DMS153 (cell line): ENCODE measurements at places on chromosomes 16 and 17.
A peak's percentile ranks its signal among the peaks of the same experiment; 100 is the strongest.

GRCh38 chr16:1775006-1775845 lies 2.3 kb upstream of the MRPS34 start:
- no peak for DNase-seq

DNA sequence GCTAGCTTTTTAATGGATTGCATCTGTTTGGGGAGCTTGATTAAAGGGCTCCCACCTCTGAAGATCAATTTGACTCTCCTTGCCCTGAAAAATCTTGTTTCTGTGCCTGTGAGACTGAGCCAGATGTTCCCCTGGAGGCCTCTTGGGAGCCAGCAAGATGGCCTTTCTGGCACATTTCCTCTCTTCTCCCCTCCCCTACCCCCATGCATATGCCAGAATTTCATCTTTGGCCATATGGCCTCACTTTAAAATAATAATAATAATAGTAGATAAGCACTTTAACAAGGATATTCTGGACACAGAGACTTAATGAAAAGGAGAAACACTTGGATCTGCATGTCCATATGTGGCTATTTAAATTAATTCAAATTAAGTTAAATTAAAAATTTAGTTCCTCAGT lies 144.1 kb upstream of the CES5A start:
- no peak for DNase-seq

DNA sequence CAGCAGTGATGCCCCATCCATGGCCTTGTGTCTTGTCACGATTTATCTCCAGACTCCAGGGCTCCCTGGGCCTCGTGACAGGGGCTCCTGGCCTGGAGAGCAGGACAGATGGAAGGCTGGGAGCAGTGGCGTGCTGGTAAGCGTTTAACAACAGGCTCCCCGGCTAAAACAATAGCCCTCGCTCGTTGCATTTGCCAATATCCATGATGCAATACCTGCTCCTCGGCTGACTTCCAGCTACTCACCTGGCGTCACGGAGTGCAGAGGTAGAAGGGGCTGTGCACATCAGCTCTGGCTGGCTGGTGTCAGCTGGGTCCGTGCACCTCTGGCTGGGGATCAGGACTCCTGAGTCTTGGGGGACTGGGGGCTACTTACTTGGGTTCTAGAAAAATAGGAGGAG lies 1.5 kb upstream of the BICDL2 start:
- peak; percentile 76 for DNase-seq

DNA sequence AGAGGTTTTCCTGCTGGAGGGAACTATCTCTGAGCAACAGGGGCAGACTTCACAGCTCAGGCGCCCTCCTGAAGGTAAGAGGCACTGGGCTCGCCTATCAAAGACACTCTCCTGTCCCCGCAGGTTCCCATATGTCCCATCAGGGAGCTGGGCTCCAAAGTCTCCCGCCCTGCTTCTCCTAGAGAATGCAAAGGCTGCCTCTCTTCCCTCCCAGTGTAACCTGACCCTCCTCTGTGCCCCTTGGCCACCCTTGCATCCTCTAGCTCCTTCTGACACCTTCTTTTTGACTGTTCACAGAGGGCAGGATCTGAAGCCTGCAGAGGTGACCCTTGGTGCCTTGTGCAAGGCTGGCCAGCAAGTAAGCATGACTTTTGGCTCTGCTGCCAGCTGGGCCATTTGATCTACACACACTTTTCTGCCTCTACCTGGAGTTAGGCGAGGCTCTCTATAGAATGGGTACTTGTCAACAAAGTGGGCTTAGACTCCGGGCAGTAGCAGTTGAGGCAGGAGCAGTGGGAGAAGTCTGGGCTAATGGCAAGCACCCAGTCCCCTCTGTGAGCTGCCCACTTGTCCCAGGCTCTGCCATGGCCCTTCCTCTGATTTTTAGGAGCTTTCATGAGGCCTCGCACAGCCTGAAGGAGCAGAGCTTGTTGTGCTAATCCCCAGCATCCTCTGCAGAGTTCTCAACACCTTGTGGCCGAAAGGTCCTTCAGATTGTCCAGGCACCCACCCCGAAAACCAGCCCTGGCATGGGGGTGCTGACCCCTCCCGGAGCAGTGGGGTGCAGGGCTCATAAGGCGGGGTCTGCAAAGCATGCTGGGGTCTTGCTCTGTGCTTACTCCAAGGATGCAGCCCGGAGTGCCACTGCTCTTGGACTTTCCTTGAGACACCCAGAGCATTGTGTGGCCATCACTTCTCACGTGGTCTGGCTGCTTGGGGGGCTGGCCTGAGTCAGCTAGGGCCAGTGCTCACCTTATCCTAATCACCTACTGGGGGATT lies 122.9 kb downstream of the METRNL start:
- no peak for DNase-seq

- no peak for DNase-seq
Measured at GRCh38 chr17:57396511-57396921, 140.2 kb downstream of the MSI2 start.

- DNase-seq: no peak
Measured at GRCh38 chr16:31877876-31878642, 4.5 kb downstream of the ZNF267 start.

GRCh38 chr17:9443811-9444210 lies 131.8 kb downstream of the STX8 start:
- DNase-seq: no peak

DNA sequence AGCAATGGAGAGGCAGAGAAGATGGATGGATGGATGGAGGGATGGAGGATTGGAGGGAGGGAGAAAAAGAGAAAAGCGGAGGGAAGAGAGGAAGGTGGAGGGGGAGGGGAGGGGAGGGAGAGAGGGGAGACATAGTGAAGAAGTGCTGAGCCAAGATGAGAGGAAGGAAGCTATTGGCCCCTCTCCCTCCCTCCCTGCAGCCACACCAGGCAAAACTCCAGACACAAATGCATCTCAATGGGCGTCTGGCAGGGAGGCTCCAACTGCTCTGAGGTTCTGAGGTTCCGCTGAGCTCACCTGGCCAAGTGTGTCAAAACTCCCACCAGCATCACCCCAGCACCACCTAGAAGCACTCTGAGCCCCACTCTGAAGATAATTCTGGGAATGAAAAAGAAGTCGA lies 26.9 kb upstream of the PHB1 start:
- no peak for DNase-seq

GRCh38 chr16:624526-625070 lies 6.2 kb upstream of the WFIKKN1 start:
- DNase-seq: no peak

- no peak for DNase-seq
Measured at GRCh38 chr17:57442914-57443571, 186.7 kb downstream of the MSI2 start.

GRCh38 chr17:68198931-68199836 lies 48.7 kb upstream of the AMZ2 start:
- no peak for DNase-seq

DNA sequence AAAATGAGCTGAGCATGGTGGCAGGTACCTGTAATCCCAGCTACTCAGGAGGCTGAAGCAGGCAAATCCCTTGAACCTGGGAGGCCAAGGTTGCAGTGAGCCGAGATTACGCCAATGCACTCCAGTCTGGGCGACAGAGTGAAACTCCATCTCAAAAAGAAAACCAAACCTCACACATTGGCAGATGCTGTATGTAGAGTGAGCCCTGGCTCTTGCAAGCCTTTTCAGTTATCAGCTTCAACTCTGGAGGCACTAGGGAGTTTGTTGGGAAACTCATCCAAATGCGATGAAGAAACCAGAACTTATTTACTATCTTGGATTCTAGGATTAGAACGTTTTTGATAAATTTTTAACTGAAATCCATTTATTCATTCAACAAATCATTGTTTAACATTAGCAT lies 56.9 kb upstream of the RASL10B start:
- DNase-seq: no peak

GRCh38 chr17:8365143-8365542 lies 11.4 kb downstream of the KRABD2 start:
- DNase-seq: no peak

- DNase-seq: no peak
Measured at GRCh38 chr16:29854520-29855100, 8.4 kb downstream of the CDIPT start.

DNA sequence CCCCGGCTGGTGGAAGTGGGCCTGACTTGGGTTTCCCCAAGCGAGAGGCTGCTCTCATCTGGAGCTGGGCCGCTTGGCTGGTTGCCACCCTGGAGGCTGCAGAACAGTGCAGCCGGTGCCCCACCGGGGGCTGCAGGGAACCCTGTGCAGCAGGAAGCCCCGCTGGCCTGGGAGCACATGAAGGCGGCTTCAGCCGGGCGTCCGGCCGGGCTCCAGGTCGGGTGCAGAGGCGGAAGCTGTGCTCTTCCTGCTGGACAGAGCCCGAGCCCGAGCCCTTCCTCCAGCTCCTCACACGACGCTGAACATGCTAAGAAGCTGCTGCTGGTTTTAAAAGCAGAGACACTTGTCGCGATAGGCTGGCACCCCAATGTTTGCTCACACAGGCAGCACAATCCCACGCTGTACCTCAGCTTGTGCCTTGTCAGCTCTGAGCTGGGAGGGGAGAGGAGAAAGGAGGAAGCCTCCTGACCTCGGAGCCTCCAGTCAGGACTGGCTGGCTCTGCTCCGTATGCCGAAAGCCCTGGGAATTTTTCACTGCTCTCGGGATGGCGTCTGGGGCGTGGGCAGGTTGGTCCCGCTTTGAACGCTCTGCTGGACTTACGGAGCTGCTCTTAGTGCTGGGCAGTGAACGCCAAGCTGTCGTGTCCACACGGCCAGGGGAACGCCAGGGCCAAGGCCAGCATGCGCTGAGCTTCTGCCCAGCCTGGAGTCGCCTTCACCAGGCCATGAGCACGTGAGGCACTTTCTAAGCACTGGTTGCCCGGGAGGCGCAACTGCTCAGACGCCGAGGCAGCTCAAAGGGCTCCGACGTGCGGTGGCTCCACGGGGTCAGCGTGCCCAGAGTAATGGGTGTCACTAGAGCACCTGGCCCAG lies 8.8 kb downstream of the CDK5R1 start:
- DNase-seq: no peak

DNA sequence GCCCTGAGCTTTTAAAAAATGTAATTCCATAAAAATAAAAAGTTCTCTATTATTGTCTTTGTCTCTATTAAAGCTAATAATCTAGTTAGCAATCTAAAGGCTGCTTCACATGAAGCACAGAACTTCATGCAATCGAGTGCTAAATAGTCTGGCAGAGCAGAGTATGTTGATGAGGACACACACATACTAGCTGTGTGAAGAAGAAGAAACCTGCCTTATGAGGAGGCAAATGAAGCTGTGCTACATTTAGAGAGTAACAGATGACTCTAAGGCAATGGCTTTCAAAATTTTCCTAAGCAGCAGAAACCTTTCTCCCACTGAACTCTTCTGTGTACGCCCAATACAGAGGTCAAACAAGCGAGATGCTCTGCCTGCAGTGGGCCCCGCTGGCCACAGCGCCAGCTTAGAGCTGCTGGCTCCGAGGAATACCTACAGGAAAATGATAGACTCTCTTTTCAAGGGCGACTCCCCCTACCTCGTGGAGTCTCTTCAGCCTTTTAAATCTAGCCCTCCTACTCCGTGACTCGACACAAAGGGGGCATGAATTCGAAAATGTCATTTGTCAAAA lies 39.2 kb downstream of the GNA13 start:
- DNase-seq: no peak

- no peak for DNase-seq
Measured at GRCh38 chr17:18218756-18219415, 6.5 kb upstream of the LLGL1 start.

DNA sequence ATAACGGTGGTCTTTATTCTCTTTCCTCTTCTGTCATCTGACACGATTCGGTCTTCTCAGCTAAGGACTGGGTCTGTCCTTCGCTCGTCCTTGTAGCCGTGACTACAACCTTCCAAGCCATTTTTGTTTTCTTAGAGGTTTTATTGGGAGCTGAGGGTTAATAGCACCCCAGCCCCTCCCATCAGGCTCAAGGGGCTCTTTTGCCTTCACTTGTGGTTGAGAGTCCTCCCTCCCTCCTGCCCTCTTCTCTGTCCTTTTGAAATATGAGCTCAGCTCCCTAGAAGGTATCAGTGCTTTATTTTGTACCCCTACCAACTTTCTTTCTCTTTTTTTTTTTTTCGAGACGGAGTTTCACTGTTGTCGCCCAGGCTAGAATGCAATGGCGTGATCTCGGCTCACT lies 24.7 kb downstream of the SOCS3 start:
- DNase-seq: no peak

GRCh38 chr17:35052241-35052610 lies 11.3 kb downstream of the RFFL start:
- no peak for DNase-seq

DNA sequence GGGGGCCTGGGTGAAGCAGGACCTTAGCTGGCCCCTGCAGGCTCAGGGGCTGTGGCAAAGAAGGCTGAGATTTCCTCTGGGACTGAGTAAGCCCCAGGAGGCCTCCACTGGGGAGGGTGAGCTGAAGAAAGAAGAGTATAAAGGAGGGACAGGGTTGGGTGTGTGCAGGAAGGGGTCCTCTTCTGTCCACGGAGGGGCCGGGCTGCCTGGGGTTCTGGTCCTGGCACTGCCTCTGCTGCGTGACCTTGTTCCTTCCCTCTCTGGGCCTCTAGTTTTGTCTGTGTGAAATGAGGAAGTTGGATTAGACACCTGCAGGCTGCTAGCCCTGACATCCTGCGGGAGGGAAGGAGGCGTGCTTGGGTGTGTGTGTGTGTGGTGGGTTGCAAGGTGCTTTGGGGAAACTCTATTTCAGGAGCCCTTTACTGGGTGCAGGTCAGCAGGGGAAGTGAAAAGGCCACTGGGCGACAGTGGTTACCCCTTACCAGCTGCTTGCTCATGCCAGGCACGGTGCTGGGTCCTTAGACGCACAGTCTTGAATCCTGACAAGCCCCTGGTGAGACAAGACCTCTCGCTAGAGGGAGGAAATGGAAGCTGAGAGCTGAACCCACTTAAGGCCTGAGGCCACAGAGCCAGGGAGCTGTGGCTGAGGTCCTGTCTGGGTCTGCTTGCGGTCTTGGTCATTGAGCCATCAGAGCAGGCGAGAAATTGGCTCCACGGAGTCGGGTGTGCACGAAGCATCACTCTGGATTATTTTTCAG lies 60.7 kb downstream of the OR1D5 start:
- no peak for DNase-seq

- no peak for DNase-seq
Measured at GRCh38 chr16:81060576-81061306, 16.3 kb downstream of the C16orf46 start.
